ENCODE measurements at places on chromosomes 1 and 21. TPM values are rescaled to one million over a fixed set of nuclear protein-coding genes. Genes with fewer than 3 reads are reported as not detected.

The ATP1A4 gene
- total RNA-seq: not detected

The KCTD3 gene
- 31.3 TPM for total RNA-seq

The SUMO3 gene
- 79.2 TPM for total RNA-seq

The PDE9A gene
- total RNA-seq: 0.41 TPM

The CLCNKA gene
- total RNA-seq: not detected

The LUZP1 gene
- total RNA-seq: 71.9 TPM

The KDF1 gene
- not detected for total RNA-seq

The CELA3B gene
- total RNA-seq: not detected

The RASAL2 gene
- total RNA-seq: 35.9 TPM

The CYP4A11 gene
- not detected for total RNA-seq

The LRRC71 gene
- total RNA-seq: 0.12 TPM

The LDLRAD1 gene
- not detected for total RNA-seq

The NEK2 gene
- 2.9 TPM for total RNA-seq

The MXRA8 gene
- 25.8 TPM for total RNA-seq

The OR2T2 gene
- total RNA-seq: not detected

The SPRR2G gene
- not detected for total RNA-seq

The PRAMEF5 gene
- total RNA-seq: not detected

The ELAPOR1 gene
- 0.29 TPM for total RNA-seq

The SLC2A5 gene
- 0.18 TPM for total RNA-seq

The CR1 gene
- not detected for total RNA-seq

The OR2T1 gene
- total RNA-seq: not detected

The CNIH3 gene
- 3.1 TPM for total RNA-seq
